ENCODE measurements at places on chromosomes 7 and 10.
A peak's percentile ranks its signal among the peaks of the same experiment; 100 is the strongest.

GRCh38 chr10:5604961-5605360 is 61.4 kb downstream of the ASB13 start:
- no peak for DNase-seq

DNA sequence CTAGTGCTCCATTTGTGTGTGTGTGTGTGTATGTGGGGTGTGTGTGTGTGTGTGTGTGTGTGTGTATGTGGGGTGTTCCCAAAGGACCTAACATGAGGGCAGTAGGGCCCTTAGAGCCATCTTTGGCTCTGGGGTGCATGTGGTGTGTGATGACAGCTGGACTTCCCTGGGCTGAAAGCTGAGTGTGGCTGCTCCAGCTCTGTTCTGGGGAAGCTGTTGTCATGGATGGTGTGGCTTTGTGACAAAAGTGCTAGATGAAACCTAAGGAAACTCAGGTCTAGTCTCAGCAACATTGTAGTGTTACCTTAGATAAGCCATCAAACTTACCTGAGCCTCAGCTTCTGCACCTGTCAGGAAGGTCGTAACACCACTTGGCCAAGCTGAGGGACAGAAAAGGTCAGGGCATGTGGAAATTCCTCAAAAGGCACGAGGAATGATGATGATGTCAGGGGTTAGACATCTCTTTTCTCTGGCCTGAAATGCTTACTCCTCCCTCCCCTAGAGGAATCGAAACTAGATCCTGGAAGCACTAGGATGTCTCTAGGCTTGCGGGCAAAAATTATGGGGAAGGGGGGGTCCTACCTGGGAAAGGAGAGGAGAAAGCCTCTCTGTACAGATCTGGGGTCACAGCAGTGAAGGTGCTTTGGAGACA is 115.4 kb downstream of the RPS24 start:
- peak; percentile 19 for DNase-seq

DNA sequence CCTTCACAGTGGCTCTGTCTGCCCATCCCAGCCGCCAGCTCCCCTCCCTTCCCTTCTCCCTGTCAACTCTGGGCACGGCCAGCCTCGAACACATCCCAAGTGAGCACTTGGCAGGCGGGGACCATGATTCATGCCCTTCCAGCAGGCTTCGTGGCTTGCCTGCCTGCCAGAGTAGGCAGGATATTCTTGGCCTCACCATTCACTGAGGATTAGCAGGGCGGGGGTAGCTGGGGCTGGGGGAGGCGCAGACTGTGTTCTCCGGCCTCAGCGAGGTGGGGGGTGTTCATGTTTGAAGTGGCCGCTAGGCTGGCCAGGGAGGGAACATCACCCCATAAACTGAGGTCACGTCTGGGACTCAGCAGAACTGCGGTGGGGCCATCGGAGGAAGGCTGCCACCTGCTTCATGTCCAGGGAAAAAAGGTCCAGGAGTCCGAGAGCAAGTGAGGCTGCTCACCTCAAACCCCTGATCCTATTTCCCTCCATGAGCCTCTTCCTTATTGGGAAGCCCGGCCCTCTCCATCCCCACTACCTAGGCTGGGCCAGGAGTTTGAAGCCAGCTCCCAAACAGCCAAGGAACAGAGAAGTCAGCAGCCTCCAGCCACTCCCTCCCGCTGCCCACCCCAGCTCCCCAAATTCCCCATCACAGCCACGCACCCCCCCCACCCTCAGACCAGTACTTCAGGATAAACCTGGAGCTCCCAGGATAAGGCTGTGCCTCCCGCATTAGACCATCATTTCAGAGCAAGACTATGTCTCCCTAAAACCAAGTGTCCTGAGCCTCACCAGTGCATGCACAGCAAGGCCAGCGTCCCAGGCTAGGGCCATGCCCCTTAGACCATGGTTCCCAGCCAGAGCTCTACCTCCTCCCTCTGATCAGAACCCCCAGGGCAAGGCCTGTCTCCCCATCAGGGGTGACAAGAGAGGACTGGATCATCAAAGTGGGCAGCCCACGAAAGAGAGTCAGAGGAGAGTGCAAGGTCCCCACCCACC is 42.8 kb upstream of the RABGEF1 start:
- peak; percentile 62 for DNase-seq

GRCh38 chr7:119046068-119046467 is 821.6 kb downstream of the ANKRD7 start:
- DNase-seq: no peak

DNA sequence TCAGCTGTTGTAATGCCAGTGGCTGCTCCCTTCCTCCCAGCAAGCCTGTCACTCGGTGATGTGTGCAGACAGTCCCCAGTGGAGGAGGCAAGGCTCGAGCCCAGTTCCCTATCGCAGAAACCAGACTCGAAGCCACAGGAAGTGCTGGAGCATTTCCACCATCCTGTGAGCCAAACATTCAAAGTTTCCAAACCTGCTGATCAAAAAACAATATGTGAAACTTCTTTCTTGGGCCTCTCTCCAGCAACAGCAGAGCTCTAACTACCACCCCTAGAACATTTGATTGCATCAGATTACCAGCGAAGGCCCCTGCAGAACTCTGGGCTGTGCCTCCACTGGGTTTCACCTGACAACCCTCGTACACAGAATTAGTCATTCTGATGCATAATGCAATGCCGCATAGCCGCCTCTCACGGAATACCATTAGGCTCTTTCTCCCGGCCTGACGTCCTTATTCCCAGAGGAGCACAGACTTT is 94.0 kb downstream of the ELMO1 start:
- peak; percentile 44 for DNase-seq

GRCh38 chr10:114925587-114926586 is 12.1 kb upstream of the TRUB1 start:
- peak; percentile 52 for DNase-seq

DNA sequence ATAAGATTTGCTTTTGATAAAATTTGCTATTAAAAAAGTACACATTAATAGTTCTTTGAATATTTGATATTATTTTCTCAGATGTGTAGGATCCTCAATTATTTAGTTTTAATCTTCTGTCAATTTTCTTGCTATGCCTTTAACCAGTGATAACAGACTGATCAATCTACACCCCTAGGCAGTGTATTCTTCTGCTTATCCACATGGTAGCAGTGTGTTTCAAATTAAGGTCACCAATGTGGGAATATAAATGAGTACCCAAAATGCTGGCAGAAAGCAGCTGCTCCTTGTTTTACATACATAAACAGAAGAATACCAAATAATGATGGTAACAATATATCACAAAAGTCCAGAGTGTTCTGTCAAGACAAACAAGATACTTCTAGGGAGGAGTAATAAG is 87.0 kb downstream of the SKAP2 start:
- no peak for DNase-seq

- peak; percentile 88 for DNase-seq
These were observed 386.0 kb downstream of the KIF20B start for GRCh38 chr10:90087197-90088023.

- peak; percentile 15 for DNase-seq
These were observed 106.2 kb downstream of the SNX10 start for GRCh38 chr7:26397796-26398426.

DNA sequence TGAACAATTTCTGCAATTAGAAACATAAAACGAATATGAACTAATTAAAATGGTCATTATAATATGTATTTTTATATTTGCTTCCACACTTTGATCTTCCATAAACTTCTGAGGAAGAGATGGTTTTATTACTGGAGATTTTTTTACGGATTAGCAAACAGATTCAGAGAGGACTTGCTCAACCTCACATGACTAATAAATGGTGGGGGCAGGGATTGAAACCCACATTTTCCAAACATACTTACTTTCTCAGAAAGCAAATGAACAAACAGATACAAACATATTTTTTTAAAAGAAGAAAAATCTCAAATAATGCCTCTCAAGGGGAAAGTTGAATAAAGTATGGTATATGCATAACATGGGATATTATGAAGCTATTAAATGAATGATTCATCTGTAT is 18.3 kb downstream of the ANKMY2 start:
- DNase-seq: no peak

- peak; percentile 10 for DNase-seq
These were observed 1.4 kb downstream of the ZNF282 start for GRCh38 chr7:149196705-149197171.

DNA sequence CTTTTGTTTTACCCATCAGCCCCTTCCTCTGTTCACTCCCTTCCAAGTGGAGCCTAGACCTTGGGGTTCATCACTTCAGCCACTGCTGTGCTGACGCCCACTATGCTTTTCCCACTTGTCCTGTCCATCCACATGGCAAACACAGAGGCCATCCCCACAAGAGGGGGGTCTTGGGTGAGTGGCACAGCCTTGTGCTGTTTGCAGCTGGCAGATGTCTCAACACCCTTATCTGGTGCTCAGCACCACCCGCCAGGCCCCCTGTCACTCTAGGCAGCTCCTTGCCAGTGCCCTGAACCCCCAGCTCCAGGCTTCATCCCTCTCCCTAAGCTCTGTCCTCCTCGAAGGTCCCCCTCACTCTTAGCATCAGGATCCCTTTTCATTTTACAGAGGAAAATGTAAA is 13.1 kb downstream of the BLVRA start:
- no peak for DNase-seq

DNA sequence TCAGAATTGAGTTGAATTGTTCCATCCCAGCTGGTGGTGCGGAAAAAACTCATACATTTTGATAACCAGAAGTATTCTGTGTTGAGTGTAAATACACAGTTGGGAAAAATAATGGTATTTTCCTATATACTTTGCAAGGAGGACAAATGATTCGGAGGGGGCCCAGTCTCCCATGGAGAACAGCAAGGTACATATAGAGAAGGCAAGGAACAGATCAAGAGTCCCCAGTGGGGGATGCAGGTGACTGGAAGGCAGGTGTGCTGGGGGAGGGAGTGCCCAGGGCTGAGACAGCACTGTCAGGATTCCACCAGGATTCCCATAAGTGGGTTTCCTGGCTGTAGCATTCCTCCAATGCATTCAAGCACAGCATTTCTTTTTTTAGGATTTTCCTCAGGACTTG is 10.8 kb upstream of the ADCY1 start:
- DNase-seq: no peak

DNA sequence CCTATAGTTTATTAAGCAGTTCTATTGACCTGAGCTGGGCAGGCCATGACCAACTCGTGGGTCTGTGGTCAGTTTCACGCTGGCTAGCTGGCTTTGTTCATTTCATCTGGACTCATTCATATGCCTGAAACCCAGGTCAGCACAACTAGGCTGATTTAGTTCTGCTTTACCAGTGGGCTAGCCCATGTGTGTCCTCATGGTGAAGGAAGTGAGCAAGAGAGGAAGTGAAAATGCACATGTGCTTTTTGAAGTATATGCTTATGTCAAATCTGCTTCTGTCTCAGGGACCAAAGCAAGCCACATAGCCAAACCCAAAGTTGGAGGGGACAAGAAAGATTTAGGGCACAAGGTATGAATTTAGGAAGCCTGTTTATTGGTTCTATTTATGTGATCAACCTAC is 154.5 kb downstream of the RNF133 start:
- DNase-seq: no peak

DNA sequence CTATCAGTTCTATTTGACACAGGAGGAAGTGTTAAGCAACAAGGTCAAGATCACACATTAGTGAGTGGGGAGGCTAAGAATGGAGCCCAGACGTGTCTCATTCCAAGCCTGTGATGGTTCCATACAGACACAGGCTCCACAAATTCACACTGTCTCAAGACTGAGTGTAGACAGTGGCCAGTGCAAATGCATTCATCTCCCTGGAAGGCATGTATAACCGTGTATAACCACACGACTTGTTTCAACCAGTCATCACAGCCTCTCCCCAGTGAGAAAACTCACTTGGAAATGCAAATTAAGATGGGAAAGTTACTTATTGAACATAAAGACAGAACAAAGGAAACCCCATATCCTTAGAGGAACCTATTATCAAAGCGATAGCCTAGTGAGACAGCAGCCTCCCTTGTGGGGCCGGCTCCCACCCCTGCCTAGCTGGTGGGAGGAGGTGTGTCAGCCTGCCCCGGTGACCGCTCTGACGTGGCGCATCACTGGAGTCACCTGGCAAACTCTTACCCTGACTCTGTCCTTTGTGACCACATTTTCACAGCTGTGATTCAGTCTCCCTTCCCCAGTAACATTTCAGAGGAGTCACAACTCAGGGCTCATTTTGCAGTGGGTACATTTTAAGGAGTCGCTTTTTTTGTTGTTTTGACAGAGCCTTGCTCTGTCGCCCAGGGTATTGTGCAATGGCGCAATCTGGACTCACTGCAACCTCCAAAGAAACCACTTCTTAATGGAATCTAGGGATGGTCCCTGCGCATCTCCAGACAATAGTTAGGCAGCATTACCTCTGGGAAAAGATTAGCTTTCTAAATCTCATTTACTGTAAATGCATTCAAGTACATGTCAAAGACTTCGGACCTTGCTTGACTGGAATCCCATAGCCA is 126.6 kb upstream of the PARD3 start:
- peak; percentile 23 for DNase-seq

- DNase-seq: no peak
These were observed 680.2 kb downstream of the SDK1 start for GRCh38 chr7:3981281-3981680.

DNA sequence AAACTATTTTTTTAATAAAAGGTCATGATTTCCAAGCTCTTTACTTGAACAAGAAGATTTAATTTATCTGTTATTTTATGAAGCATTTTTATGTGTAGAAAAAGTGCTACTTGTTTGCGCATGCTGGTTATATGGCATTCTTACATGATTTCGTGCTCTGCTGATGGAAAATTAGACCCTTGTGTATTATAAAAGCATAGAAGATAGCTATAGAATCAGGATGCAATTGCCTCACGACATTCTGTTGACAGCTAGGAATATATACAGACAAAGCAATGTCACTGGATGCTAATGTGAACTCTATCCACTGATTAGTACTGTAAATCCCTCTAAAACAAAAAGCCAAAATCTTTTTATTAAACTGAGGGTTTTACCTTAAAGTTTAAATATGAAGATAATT is 255.9 kb downstream of the MDFIC start:
- no peak for DNase-seq

GRCh38 chr7:80236681-80237080 is 102.0 kb downstream of the GNAI1 start:
- no peak for DNase-seq

GRCh38 chr10:125086691-125087090 is 73.7 kb downstream of the CTBP2 start:
- DNase-seq: no peak

GRCh38 chr10:74917481-74918077 is 91.2 kb downstream of the KAT6B start:
- DNase-seq: peak; percentile 76

GRCh38 chr7:121623130-121623872 is 227.2 kb upstream of the FAM3C start:
- peak; percentile 5 for DNase-seq
